CD14-positive monocyte (primary cell): ENCODE measurements at places on chromosomes 5 and 9. TPM values are rescaled to one million over a fixed set of nuclear protein-coding genes. Genes with fewer than 3 reads are reported as not detected.

Gene FYB1
- polyA plus RNA-seq = 75.3 TPM

Gene DNAH5
- not detected for polyA plus RNA-seq

DNA sequence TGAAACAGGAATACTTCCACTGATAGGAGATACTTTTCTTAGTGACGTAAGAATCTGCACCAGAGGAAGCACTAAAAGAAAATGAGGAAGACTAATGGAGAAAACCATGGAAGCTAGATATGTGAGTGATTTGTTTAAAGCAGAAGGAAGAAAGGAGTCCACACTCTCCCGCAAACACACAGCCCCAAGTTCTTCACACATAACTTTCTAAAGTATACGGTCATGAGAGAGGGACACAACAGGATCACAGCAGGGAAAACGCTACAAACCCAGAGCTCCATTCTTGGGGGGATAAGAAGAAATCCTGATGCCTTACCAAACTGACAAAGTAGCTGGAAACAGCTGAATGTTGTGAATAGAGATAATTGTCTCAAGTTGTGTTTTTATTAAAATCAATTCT, 222.2 kb upstream of the TMEM161B start:
- H3K4me3 ChIP-seq = no peak overlapping the region
- no peak for DNase-seq
- H3K4me1 ChIP-seq = no peaks in the 10 kb centered on the region

GRCh38 chr5:19577882-19578281, 410.1 kb downstream of the CDH18 start:
- H3K4me1 ChIP-seq = no peaks in the 10 kb centered on the region
- no peaks in the 10 kb centered on the region for H3K27me3 ChIP-seq
- H3K36me3 ChIP-seq = no peaks in the 10 kb centered on the region
- no peak overlapping the region for H3K4me3 ChIP-seq
- no peak for DNase-seq

GRCh38 chr5:1914471-1914870, 31.7 kb upstream of the IRX4 start:
- no peak overlapping the region for H3K27ac ChIP-seq
- no peak for DNase-seq
- no peaks in the 10 kb centered on the region for H3K4me1 ChIP-seq
- H3K27me3 ChIP-seq = no peaks in the 10 kb centered on the region

Gene DAPK1
- polyA plus RNA-seq = 44.4 TPM

Gene BAAT
- polyA plus RNA-seq = not detected

DNA sequence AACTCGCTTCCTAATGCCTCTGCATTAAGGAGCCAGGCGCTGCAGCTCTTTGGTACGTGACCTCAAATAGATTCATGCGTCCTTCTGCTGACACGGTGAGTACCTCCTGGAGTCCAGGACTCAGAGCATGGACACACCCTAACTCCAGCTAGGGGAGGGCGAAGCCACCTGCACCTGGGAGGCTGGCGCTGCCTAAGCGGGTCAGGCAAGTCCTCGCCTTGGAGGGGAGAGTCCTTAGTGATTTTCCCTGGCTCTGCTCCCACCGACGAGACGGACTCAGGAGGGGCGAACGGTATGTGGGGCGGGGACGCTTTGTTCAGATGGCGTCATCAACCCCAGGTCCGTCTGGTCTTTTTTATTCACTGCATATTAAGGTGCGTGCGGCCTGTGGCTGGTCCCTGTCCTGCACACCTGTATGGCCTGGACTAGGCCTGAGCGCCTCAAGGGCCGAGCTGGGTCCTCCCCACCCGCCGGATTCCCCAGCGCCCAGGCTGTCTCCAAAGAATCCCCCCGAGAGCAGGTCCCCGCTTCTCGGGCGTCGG, 50.3 kb downstream of the NSUN2 start:
- H3K4me1 ChIP-seq = no peaks in the 10 kb centered on the region
- no peak overlapping the region for H3K4me3 ChIP-seq

DNA sequence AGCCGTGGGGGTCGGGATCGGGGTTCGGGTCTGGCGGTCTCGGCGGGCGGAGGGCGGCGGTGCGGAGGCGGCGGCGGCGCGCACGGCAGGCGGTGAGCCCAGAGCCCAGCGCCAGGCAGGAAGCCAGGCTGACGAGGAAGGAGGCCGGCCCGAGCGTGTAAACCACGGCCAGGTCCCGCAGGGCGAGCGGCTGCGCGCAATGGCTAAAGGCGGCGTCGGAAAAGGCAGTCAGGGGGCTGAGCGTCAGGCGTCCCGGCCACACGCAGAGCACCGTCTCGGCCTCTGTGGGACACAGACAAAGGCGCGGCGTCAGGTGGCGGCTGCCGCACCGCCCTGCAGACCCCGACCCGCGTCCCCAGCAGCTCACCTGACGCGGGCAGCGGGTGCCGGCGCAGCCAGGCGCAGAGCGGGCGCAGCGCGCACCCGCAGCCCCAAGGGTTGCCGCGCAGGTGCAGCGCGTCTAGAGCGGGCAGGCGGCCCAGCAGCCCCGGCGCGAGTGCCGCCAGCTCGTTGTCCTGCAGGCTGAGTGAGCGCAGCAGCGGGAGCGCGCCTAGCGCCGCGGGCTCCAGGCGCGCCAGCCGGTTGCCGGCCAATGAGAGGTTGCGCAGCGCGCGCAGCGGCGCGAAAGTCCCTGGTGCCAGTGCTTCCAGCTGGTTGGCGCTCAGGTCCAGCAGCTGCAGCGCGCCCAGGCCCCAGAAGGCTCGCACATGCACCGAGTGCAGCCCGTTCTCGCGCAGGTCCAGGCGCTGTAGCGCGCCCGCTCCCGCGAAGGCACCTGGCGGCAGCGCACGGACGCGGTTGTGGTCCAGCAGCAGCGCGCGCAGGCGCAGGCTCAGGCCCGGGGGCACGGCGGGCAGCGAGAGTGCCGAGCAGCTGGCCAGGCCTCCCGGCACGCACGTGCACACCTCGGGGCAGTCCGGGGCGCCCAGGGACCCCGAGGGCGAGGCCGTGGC, 671 bp downstream of the LRRC26 start:
- H3K4me3 ChIP-seq = no peak overlapping the region
- DNase-seq = no peak
- H3K4me1 ChIP-seq = no peaks in the 10 kb centered on the region
- peaks cover 71% of the 10 kb centered on the region for H3K27me3 ChIP-seq
- H3K36me3 ChIP-seq = no peaks in the 10 kb centered on the region
- H3K27ac ChIP-seq = no peak overlapping the region

- H3K27me3 ChIP-seq = no peaks in the 10 kb centered on the region
- H3K4me3 ChIP-seq = no peak overlapping the region
- no peaks in the 10 kb centered on the region for H3K36me3 ChIP-seq
- H3K4me1 ChIP-seq = peaks cover 27% of the 10 kb centered on the region
Measured at GRCh38 chr9:27367175-27367798, 70.3 kb upstream of the EQTN start.

- H3K27ac ChIP-seq = no peak overlapping the region
- no peak for DNase-seq
- H3K36me3 ChIP-seq = no peaks in the 10 kb centered on the region
- H3K4me3 ChIP-seq = no peak overlapping the region
- no peaks in the 10 kb centered on the region for H3K27me3 ChIP-seq
Measured at GRCh38 chr5:178383301-178383918, 150.8 kb upstream of the PHYKPL start.

GRCh38 chr5:80090884-80091166, 55.7 kb downstream of the THBS4 start:
- H3K27me3 ChIP-seq = no peaks in the 10 kb centered on the region
- no peaks in the 10 kb centered on the region for H3K36me3 ChIP-seq
- H3K27ac ChIP-seq = no peak overlapping the region
- peaks cover 11% of the 10 kb centered on the region for H3K4me1 ChIP-seq

DNA sequence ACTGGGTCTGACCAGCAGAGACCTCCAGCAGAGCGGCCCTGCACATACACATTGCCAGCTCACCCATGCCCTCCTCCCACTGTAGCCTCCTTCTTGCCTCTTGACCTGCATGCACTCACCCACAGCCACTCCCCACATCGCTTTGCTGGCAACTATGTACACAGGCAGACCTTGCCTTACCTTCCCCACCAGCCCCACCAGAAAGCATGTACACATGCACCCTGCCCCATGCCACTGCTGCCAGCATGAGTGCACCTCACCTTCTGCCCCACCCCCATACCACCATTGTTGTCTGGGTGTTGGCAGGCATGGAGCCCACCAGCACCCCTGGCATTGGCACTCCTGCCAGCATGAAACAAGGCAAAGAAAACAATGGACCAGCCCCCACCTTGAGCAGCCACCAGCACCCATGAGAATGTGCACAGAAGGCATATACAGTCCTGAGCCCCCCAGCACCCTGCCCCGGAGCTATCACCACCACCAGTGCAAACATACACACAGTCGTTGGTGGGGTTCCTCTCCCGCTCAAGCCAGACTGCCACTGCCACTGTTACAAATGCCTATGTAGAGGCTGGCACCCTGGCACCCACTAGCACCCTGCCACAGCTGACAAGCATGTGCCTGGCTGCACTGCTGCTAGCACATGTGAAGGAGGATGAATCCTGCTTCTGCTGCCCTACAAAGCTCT, 171.4 kb upstream of the NR4A3 start:
- no peaks in the 10 kb centered on the region for H3K27me3 ChIP-seq
- no peak overlapping the region for H3K4me3 ChIP-seq
- DNase-seq = no peak
- no peaks in the 10 kb centered on the region for H3K36me3 ChIP-seq

DNA sequence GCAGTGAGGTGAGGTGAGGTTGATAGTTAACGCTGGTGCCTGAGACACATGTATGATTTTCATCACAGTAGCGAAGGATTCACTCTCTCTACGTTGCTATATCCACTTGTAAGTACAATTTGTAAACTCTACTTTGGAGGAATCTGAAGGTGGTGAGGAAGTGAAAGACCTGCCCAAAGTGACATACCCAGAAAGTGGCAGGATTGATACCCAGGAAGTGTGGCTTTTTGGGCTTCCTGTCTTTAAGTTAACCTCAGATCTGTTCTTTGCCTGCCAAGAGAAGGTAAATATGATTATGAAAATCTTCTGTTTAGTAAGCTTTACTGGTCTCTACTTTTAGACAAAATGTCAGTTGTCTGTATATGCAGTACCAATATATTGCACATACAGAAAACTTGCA, 143.1 kb downstream of the SH3GL2 start:
- H3K27ac ChIP-seq = no peak overlapping the region
- no peaks in the 10 kb centered on the region for H3K4me1 ChIP-seq
- no peak overlapping the region for H3K4me3 ChIP-seq
